ENCODE measurements at places on chromosomes 6 and 20. TPM values are rescaled to one million over a fixed set of nuclear protein-coding genes. Genes with fewer than 3 reads are reported as not detected.
A peak's percentile ranks its signal among the peaks of the same experiment; 100 is the strongest.

DNA sequence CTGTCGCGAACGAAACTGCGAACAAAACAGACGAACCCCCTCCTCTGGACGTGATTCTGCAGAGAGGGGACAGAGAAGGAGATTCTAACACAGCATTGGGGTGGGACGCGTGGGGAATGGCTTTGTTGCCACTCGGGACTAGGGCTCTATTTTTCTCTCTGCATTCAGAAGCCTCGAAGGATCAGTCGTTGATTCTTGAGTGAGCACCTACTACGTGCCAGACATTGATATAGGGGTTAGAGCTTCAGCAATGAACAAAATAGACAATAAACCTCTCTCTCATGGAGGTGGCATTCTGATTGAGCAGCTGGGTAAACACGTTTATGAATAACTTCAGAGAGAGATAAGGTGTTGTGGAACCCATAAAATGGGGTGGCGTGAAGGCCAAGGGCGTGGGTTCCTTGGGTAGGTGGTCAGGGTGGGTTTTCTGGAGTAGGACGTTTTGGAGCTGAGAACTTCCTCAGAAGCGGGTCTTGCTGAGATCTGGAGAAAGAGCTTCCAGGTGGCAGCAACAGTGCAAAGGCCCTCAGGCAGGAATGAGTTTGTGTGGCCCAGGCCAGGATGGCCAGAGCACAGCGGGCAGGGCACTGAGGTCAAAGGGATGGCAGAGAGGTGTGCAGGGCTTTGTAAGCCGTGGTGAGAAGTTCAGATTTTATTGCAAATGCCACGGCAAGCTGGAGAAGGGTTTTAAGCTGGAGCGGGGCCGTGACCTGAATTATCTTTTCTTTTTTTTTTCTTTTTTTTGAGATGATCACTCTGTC is 884 bp downstream of the SLC2A10 start:
- peaks cover 30% of the 10 kb centered on the region for H3K4me1 ChIP-seq
- no peaks in the 10 kb centered on the region for H3K36me3 ChIP-seq
- no peak for DNase-seq
- peak overlapping the region; percentile 79 for H3K4me3 ChIP-seq
- peaks cover 20% of the 10 kb centered on the region for H3K27me3 ChIP-seq
- peak overlapping the region; percentile 72 for H3K27ac ChIP-seq

Gene C20orf202
- 0.41 TPM for total RNA-seq

DNA sequence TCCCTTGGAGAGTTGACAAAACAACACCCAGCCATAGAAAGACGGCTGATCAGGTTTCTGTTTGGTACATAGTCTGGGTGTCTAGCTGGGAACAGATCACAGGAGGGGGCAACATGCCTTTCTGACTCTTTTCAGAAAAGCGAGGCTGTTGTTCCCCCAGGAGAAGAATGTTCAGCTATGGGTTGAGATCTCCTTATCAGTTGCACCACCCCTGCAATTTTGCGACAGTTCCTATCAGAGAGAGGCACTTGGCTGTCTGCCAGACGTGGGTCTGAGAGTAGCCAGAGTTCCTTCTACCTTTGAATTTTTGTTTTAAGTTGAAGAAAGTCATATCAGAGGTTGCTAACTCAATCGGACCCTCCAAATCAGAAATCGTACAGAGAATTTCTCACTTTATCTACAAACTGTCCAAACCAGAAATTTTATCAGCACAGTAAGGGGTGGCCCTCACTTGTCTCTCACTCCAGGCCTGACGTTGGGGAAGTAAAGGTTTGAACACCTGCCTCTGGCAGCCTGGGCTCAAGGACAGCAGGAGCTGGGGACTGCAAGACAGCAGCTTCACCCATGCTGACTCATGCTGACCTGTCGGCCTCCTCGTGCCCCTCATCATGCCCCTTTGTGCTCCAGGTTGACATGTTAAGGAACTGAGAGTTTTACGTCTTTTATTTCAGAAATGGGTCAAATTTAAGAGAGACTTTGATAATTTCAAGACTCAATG is 42.3 kb downstream of the TMC2 start:
- H3K36me3 ChIP-seq, result no peaks in the 10 kb centered on the region
- DNase-seq, result no peak
- no peaks in the 10 kb centered on the region for H3K4me1 ChIP-seq
- H3K27ac ChIP-seq, result no peak overlapping the region
- no peak overlapping the region for H3K4me3 ChIP-seq

Gene ZSCAN23
- total RNA-seq, result 1.5 TPM

DNA sequence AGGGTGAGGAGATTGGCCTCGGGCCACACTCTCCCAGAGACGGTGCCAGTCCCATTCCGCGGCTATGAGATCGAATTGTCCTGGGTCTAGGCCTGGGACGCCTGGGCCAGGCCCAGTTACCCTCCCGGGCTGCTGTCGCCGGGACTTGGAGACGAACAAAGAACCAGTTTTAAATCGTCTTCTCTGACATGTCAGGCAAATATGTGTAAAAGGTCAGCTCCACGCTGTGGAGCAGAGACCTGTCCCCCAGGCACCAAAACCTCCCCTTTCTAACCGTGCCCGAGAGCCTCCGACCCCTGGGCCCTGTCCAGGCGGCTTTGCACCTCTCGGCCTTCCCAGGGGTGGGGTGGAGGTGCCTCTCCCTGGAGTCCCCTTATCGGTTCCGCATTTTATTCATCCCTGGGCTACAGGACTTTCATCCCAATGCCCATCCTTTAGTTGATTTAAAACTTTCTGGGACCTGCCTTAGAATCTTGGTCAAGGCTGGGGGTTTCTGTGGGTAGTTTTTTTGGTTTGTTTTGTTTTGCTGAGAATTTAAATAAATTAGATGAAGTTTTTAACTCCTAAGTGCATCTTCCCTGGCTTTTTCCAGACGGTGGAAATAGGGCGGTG is 5.8 kb upstream of the TFAP2A start:
- DNase-seq, result no peak
- no peak overlapping the region for H3K4me3 ChIP-seq
- no peaks in the 10 kb centered on the region for H3K36me3 ChIP-seq
- no peak overlapping the region for H3K27ac ChIP-seq

GRCh38 chr20:37848706-37849105 is 54.2 kb upstream of the VSTM2L start:
- no peak overlapping the region for H3K27ac ChIP-seq
- H3K4me1 ChIP-seq, result peaks cover 33% of the 10 kb centered on the region
- H3K27me3 ChIP-seq, result no peaks in the 10 kb centered on the region
- H3K36me3 ChIP-seq, result peaks cover 49% of the 10 kb centered on the region
- no peak for DNase-seq

DNA sequence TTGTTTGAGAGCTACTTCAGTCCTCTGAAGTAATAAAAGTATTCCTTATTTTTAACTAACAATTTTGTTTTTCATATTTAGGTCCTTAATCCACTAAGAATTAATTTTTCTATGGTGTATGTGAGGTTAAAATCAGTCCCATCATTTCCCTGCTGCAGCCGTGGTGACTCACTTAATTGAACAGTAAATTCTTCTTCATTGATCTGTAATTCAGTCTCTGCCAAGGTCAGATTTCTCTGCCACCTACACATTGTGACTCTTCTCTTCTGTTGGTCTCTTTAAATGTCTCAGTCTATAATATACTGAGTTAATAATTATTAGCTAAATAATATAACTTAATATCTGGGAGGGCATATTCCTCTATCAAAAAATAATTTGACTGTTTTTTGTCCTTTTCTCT is 262.3 kb downstream of the UTRN start:
- no peak overlapping the region for H3K27ac ChIP-seq
- no peaks in the 10 kb centered on the region for H3K27me3 ChIP-seq
- no peak for DNase-seq
- H3K36me3 ChIP-seq, result peaks cover 92% of the 10 kb centered on the region

- no peaks in the 10 kb centered on the region for H3K36me3 ChIP-seq
- DNase-seq, result no peak
- H3K4me3 ChIP-seq, result no peak overlapping the region
Measured at GRCh38 chr6:167470836-167471547, 146.1 kb downstream of the TTLL2 start.

Gene MOG
- total RNA-seq, result 14.7 TPM
